Fibroblast of upper back skin (primary cell): ENCODE measurements at places on chromosomes 13 and 19.
A peak's percentile ranks its signal among the peaks of the same experiment; 100 is the strongest.

DNA sequence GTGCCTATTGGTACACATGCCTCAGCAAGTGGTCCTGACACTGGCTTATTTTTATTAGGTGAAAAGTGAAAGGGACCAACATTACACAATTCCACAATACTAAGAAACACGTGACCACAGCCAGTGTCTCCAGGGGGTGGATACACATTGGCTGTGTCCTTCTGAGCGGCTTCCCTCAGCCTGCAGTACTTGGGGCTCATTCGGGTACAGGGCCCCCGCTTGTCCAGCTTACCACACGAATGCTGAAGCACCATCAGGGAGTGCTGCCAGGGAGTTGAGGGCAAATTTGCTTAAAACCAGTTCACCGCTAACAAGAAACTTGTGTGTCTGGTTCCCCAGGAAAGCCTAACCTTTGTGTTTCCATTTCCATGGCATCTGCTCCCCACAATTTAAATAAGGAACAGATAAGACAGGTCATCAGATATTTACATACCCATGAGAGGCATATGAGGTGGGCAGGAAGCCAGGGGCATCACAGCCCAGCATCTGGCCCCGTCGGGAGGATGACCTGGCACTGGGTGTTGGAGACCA, 23.3 kb downstream of the PBX4 start:
- no peak for DNase-seq

DNA sequence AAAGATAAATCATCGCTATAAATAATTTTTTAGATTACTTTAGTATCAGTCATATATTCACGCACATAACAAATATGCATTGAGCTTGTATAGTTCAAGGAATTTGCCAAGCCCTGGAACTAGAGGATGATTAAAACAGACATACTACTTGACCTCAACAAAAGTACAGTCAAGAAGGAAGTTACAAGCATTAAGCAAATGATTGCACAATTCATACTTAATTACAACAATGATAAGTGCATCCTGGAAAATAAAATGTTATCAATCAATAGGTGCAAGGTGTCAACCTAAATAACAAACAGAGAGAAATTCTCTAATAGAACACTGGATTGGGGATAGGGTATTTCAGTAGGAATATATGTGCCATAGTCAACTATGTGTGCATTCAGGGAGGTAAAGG, 491.2 kb downstream of the GPC5 start:
- peak; percentile 50 for DNase-seq

GRCh38 chr19:47735131-47735530, 10.2 kb upstream of the NOP53 start:
- DNase-seq, result no peak

- no peak for DNase-seq
Measured at GRCh38 chr19:46251416-46251815, 21.9 kb downstream of the IGFL1 start.

GRCh38 chr13:20714161-20714560, 10.7 kb downstream of the IL17D start:
- DNase-seq, result peak; percentile 52

GRCh38 chr13:48595431-48596429, 58.0 kb upstream of the CYSLTR2 start:
- peak; percentile 61 for DNase-seq

DNA sequence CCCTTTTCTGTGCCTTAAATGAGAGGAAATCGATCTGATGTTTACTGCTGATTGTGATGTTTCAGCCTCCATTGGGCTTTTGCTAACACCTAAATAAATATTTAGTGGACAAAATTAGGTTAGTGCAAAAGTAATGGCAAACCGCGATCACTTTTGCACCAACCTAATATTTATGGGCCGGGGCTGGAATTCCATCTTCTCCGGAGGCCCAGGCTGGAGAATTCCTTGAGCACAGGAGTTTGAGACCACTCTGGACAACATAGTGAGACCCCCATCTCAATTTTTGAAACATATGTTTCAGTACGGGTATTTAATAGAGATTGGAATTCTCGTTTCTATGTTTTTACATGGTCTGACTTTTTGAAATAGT, 603 bp downstream of the ZNF880 start:
- no peak for DNase-seq

- DNase-seq, result peak; percentile 19
Measured at GRCh38 chr13:100493418-100493817, 95.2 kb downstream of the GGACT start.

DNA sequence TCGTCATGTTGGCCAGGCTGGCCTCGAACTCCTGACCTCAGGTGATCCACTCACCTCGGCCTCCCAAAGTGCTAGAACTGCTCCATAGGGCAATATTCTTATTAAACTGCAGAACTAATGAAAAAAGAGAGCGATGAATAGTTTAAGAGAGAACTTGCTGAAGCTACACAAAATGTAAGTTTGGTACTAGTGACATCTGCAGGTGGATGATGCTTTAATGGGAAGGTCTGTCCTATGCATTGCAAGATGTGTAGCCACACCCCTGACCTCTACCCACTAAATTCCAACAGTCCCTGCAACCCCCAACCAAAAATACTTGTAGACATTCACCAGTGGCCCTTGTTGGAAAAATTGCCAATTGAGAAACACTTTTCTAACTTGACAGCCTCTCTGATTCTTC, 117.8 kb downstream of the NALCN start:
- no peak for DNase-seq

DNA sequence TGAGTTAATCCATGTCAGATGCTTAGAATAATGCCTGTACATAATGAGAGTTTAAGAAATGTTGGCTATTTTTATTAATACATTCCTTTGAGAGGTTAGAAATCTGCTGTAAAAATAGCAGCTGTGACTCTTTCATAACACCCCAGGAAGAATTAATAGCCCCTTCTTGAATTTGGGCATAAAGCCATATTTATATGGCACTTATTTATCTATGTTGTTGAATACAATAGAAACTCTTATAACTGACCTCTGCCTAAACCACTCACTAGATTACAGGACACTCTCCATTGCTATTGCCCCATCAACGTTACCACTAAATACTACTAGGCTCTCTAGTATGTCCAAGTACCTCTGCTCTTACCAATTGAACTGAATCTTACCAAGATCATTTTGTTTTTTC, 16.3 kb downstream of the NEK5 start:
- no peak for DNase-seq

DNA sequence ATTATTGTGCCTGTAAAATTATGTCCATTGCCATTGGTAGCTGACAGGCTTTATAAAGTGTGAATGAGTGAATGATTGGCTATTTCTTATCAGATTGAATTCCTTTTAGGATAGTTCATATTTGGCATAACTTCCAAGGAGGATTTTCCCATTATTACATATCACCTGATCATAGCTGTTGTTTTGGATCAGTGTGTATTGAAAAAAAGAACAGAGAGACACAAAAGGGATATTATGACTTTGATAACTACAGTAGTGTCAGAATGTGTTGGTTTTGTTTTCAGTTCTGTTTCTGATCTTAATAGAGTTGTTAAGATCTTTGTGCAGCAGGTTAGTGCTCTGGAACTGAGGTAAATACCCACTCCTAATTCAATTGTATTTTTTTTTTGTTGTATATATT, 103.8 kb downstream of the LRCH1 start:
- no peak for DNase-seq

DNA sequence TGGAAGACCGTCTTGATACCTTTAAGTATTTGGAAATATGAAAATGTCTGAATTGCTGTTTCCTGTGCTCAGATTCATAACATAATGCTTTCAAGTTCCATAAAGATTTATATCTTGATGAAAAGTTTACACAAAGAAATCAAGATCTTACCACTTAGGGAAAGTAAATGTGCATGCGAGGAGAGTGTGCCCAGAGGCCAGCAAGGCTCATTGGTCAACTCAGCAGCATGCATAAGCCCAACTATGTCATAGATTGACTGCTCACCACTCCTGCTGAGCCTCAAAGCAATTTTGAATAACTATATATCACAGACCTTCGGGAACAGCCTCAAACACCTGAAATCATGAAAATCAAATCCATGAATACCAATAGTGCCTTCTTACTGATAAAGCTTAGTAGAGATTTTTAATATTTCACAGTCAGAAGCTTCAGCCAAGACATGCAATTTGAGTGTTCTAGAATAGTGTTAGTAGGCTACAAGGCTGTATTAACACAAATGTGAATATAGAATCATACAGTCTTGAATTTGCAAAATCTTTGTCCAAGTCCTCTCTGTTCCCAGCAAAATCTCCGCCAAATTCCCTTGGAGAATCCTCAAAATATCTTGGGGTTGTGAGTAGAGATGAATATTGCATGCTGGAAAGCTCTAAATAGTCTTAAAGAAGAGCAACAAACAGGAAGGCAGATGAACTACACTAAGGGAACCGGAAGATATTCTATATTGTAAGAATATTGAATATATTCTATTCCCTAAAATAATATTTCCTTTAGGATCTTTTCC, 124.1 kb downstream of the DCLK1 start:
- DNase-seq, result no peak

- DNase-seq, result peak; percentile 25
Measured at GRCh38 chr13:38348861-38349389, 726 bp upstream of the UFM1 start.

GRCh38 chr19:55642153-55643002, 1.1 kb upstream of the ZNF581 start:
- no peak for DNase-seq

GRCh38 chr13:112772929-112773328, 83.1 kb downstream of the ATP11A start:
- no peak for DNase-seq

GRCh38 chr13:43388282-43389034, 365.1 kb downstream of the DNAJC15 start:
- DNase-seq, result no peak

- DNase-seq, result no peak
Measured at GRCh38 chr19:6466526-6467248, 2.6 kb downstream of the CRB3 start.

DNA sequence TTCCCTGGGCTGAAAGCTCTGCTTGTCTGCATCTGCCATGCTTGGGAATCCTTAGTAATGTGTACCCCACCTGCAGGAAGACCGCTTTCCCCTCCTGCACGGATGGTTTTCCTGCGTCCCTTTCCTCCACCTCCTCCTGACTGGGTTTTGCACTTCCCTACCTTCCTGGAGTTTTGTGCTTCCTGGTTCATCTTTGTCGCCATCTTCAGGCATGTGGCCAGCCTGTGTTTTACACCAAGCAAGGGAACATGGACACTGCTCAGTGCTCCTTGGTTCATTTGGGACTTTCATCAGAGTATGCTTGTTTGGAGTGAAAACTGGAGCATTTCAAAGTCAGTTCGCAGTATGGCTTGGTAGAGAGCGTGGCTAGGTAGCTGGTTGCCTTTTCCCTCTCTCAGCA, 30.7 kb downstream of the ERICH6B start:
- DNase-seq, result no peak

DNA sequence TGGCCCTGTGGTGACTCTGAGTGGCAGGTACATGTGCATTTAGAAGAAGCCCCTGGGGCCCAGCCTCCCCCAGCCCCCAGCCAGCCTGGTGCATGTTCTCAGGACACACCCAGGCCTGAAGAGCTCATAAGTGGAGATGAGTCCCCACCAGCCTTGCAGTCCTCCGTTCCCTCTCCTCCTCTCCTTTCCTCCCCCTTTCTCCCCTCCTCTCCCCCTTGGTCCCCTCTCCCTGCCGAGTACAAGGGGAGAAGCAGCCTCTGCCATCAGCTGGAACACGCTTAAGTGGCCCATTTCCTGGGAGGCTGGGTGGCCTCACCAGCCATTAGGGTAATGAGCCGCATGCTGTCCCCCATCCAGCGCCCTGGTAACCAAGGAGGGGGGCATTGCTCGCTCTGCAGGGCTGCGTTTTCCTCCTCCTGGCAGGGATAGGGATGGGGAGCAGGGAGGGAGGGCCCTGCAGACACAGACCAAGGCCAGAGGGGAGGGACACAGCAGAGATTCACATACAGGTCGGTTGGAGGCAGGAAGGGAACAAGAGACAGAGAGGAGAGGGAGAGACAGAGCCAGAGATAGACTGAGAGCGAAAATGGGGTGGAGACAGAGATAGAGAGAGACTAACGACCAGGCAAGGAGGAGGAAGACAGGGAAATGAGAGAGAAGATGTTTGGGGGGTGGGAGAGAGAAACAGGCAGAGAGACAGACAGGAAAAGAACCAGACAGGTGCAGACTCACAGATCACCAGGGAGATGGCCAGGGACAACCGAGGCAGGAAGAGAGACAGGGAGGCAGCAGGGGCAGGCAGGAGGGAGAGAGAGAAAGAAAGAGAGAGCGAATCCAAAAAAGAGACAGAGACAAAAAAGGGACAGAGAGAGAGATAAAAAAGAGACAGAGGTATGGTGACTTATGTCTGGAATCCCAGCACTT, 19.3 kb upstream of the DPP9 start:
- no peak for DNase-seq

DNA sequence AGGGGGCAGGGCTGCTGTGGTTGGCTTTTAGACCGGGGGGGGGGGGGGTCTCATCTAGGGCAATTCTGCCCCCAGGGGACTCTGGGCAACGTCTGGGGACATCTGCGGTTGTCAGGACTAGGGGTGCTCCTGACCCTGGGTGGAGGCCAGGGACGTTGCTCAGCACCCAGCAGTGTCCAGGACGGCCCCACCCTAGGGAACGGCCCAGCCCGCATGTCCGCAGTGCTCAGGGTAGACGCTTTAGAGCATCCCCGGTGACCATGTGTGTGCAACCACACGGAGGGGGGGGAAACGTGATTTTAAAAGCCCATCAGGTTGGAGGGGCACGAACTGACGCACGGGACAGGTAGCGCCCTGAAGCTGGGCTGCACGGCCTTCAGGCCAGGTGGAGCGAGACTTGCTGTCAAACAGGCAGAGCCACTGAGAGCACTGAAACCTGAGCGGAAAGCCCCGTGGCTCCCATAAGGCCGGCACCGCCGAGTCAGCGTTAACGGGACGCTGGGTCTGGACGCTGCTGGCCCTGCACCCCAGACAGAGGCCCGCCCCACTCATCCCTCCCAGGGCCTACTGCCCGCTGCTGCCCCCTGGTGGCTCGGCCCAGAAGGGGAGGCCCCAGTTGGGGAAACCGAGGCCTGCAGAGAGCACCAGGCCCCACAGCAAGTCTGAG, 8.3 kb downstream of the CACTIN start:
- peak; percentile 43 for DNase-seq

- DNase-seq, result no peak
Measured at GRCh38 chr13:31949486-31949885, 82.1 kb upstream of the FRY start.
